ENCODE measurements at places on chromosomes 6 and 20. TPM values are rescaled to one million over a fixed set of nuclear protein-coding genes. Genes with fewer than 3 reads are reported as not detected.
A peak's percentile ranks its signal among the peaks of the same experiment; 100 is the strongest.

DNA sequence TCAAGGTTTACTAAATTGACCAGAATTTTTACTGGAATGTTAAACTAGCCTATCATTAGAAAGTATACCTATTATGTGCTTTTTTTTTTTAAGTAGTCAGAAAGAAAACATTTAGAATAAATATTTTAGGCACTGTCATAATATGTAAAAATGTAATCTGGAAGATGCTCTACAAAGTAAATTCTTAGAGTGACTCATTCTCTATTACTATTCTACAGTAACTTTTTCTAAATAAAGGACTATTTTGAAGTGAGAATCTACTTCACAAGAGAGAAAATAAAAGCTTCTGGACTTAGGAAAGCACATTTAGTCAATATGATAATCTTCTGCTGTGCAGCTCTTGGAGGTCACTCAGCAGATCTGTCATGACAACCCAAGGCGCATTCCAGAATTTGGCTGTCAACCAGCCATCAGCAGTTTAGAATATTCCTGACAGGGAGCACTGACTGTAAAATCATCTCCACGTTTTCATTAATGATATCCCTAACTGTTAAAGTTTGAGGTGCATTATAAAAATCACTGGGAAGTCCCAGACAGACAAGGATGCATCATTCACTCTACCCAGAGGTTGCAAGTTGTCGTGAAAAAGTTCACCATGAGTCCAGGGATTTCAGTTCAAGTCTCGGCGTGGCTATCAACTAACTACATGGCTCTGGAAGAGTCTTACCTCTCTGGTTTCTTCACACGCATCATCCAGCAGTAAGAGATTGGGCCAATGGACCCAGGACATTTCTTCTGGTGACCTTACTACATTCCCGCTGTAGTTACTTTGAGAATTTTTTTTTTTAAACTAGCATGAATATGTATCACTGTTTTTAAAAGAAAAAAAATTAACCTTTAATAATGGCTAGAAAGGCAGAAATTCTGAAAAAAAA lies 374.9 kb downstream of the GJA1 start:
- H3K4me1 ChIP-seq: peaks cover 7% of the 10 kb centered on the region
- no peak for DNase-seq
- no peaks in the 10 kb centered on the region for H3K36me3 ChIP-seq

DNA sequence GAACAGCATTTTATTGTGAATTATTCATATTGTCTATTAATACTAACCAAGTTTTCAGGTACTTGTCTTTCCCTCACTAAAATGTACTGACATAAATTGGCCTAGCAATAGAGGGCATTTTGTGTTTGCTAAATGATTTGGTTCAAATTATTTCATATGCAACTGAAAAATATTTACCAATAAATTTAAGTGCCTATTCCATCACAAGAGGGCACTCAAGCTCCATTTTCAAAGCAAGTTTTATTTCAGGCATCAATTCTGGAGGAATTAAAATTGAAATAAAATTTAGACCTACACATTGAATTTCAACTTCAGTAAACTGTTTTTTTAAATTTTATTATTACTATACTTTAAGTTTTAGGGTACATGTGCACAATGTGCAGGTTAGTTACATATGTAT lies 114.3 kb upstream of the SYNCRIP start:
- peaks cover 6% of the 10 kb centered on the region for H3K27me3 ChIP-seq
- H3K4me3 ChIP-seq: no peak overlapping the region
- DNase-seq: no peak
- H3K36me3 ChIP-seq: no peaks in the 10 kb centered on the region
- H3K4me1 ChIP-seq: no peaks in the 10 kb centered on the region

DNA sequence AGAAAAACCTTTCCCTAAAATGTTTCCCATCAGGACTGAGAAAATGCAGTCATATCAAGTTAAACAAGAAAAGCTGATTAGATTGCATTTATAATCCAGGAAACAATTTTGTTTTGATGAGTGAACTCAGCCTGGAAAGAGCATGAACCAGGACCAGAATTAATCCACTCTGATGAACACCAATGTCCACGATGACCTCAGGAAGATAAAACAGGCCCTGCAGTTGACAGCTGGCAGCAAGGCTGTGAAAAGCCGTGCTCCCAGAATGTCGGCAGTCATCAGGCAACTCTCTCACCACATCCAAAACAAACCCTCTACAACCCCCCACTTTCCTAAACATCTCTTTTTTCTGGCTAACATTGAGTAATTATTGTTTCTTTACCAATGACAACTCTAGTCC lies 74.0 kb upstream of the PROKR2 start:
- no peak overlapping the region for H3K4me3 ChIP-seq
- H3K27ac ChIP-seq: no peak overlapping the region
- peaks cover 35% of the 10 kb centered on the region for H3K27me3 ChIP-seq

DNA sequence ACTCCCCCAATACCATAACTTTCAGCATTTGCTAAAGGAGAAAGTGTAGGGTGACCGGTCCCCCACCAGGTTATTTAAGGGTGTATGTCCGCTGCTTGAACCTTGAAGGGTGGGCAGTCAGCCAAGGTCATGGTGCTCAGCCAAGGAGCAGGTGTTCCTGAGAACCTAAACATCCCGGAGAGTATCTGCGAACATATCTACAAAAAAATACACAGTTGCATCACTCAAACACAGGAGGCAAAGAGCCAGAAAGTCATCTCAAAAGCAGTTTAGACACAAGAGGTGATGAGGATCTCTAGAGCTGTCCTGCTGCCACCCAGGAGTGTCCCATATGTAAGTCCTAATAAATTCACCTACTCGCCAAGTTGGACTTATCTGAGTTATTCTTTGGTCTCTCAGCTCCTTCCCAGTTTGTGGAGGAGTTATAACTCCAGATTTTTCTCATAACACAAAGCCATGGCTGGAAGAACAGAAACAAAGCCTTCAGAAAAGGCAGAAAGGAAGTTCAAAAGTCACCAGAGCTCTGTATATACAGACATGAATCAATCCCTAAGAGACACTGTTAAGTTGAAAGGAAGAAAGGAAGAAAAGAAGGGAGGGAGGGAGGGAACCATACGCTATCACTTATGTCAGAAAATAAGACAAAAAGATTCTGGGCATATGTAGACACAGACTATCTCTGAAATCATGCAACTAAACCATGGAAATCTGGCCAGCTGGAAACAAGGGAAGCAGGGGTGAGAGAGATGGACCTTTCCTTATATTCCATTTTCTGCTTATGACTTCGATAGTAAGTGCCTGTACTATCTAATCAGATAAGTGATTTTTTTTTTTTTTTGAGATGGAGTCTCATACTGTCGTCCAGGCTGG lies 11.3 kb downstream of the MBOAT1 start:
- H3K4me3 ChIP-seq: no peak overlapping the region
- H3K4me1 ChIP-seq: peaks cover 23% of the 10 kb centered on the region
- no peaks in the 10 kb centered on the region for H3K27me3 ChIP-seq
- H3K27ac ChIP-seq: no peak overlapping the region
- no peak for DNase-seq

KIAA0408 gene
- total RNA-seq: 3.1 TPM

KHDC1L gene
- total RNA-seq: not detected

- no peak for DNase-seq
- no peak overlapping the region for H3K4me3 ChIP-seq
- no peak overlapping the region for H3K27ac ChIP-seq
- H3K4me1 ChIP-seq: no peaks in the 10 kb centered on the region
- H3K36me3 ChIP-seq: no peaks in the 10 kb centered on the region
These were observed 132.4 kb downstream of the HS3ST5 start for GRCh38 chr6:114210467-114210866.

GRCh38 chr6:135073756-135074393 lies 19.3 kb upstream of the HBS1L start:
- H3K4me3 ChIP-seq: no peak overlapping the region
- no peaks in the 10 kb centered on the region for H3K36me3 ChIP-seq
- H3K4me1 ChIP-seq: peaks cover 19% of the 10 kb centered on the region
- no peak overlapping the region for H3K27ac ChIP-seq

DEFB128 gene
- total RNA-seq: not detected

MYLIP gene
- 7.3 TPM for total RNA-seq

DNA sequence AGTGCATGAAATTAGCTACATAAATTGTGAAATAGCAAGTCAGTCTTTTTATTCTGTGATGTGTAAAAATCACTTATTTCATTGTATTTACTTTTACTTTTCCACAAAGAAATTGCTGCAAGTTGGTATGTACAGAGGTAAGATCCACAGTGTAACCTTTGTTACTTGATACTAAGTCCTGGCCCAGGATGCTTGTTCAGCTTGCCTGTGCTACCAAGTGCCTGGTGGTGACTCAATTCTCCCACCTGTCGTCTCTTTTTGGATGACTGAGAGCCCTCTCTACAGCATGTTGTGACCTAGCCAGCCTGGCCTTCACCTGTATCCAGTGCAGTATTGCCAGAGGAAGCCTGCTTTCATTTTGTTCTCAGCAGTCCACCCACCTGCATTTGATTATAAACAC lies 54.9 kb downstream of the ANKRD6 start:
- no peak overlapping the region for H3K27ac ChIP-seq
- DNase-seq: no peak
- H3K4me3 ChIP-seq: no peak overlapping the region
- H3K27me3 ChIP-seq: no peaks in the 10 kb centered on the region
- no peaks in the 10 kb centered on the region for H3K4me1 ChIP-seq

- no peak overlapping the region for H3K27ac ChIP-seq
- H3K4me1 ChIP-seq: no peaks in the 10 kb centered on the region
- H3K4me3 ChIP-seq: no peak overlapping the region
- H3K27me3 ChIP-seq: no peaks in the 10 kb centered on the region
These were observed 23.5 kb downstream of the BPIFA2 start for GRCh38 chr20:33191484-33191883.

DNA sequence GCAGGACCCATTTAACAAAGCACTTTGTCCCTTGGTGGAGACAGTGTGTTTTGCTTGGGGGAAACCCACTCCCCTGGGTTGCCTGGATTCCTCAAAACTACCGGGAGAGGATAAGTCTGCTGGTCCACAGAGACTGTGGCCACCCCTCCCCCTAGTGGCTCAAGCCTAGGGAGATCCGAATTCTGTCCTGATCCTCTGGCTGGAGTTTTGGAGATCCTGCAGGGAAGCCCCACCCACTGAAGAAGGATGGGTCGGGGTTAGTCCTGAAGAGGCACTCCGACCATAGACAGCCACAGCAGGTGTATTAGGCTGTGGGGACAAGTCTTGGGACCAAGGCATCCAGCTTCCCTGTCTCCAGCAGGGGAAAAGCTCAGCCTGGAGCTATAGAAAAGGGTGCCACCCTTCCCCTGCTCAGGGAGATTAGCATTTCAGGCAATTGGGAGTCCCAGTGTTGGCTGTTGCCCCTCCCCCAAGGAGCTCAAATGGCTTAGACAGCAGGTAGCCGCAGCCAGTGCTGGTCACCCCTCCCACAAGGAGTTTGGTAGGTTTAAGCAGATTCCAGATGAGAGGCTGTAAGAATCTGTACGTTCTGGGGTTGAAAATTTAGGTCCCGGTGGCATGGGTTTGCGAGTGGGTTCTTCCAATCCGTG lies 750.0 kb downstream of the TBC1D32 start:
- no peak overlapping the region for H3K4me3 ChIP-seq
- no peaks in the 10 kb centered on the region for H3K36me3 ChIP-seq
- H3K27ac ChIP-seq: no peak overlapping the region
- H3K27me3 ChIP-seq: no peaks in the 10 kb centered on the region

DNA sequence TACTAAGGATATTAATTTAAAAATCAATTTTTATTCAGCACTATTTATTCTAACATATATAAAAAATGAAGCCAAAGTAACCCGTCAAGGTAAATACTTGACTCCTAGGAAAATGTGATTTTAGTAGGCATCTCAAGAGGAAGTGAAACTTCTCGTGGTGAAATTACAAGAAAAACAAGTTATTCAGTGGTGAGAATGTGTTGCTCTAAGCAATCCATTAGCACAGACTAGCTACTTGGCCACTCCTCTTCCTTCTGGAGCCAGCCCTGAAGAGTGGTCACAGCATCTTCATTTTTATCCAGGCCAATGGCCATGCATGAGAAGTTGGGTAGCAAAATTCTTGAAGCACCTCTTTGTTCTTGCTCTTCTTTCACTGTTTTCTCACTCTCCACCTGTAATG lies 40.4 kb upstream of the GFRAL start:
- H3K36me3 ChIP-seq: no peaks in the 10 kb centered on the region
- H3K4me1 ChIP-seq: no peaks in the 10 kb centered on the region
- H3K27ac ChIP-seq: no peak overlapping the region

DNA sequence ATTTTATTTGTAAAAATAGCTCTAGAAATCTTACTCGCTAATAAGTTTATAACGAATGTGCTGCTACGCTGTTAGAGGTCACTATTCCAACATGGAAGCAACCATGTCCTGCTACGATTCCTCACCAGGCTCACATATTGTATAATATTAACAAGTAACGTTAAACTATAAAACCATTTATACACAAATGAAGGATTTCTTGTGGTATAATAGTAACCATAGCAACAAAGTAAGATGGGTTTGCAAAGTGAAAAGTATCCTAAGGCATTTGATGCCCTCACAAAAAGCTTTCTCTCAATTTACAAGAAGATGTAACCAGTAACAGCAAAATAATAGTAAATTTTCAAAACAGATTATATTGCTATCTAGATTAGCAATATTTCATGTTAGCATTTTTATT lies 117.2 kb downstream of the PRKN start:
- no peak overlapping the region for H3K4me3 ChIP-seq
- H3K27ac ChIP-seq: no peak overlapping the region
- H3K36me3 ChIP-seq: no peaks in the 10 kb centered on the region
- no peak for DNase-seq
- H3K4me1 ChIP-seq: no peaks in the 10 kb centered on the region

- DNase-seq: peak; percentile 27
- H3K27ac ChIP-seq: no peak overlapping the region
- no peaks in the 10 kb centered on the region for H3K4me1 ChIP-seq
- no peaks in the 10 kb centered on the region for H3K27me3 ChIP-seq
- no peaks in the 10 kb centered on the region for H3K36me3 ChIP-seq
- H3K4me3 ChIP-seq: no peak overlapping the region
These were observed 21.5 kb upstream of the AAR2 start for GRCh38 chr20:36214684-36215256.

PLCB1 gene
- 1.2 TPM for total RNA-seq

- H3K4me1 ChIP-seq: peaks cover 26% of the 10 kb centered on the region
- no peak overlapping the region for H3K27ac ChIP-seq
- DNase-seq: no peak
- no peaks in the 10 kb centered on the region for H3K36me3 ChIP-seq
- no peaks in the 10 kb centered on the region for H3K27me3 ChIP-seq
These were observed 17.8 kb downstream of the SUN5 start for GRCh38 chr20:32986331-32986966.

TMEM14C gene
- 81.1 TPM for total RNA-seq

GRCh38 chr20:19929481-19930145 lies 87.5 kb upstream of the NAA20 start:
- H3K36me3 ChIP-seq: no peaks in the 10 kb centered on the region
- no peaks in the 10 kb centered on the region for H3K4me1 ChIP-seq
- no peak for DNase-seq
- H3K27me3 ChIP-seq: no peaks in the 10 kb centered on the region
- H3K4me3 ChIP-seq: no peak overlapping the region

VARS2 gene
- total RNA-seq: 82.8 TPM

PRL gene
- not detected for total RNA-seq

MDFI gene
- not detected for total RNA-seq

- no peaks in the 10 kb centered on the region for H3K4me1 ChIP-seq
- no peak overlapping the region for H3K4me3 ChIP-seq
- H3K36me3 ChIP-seq: no peaks in the 10 kb centered on the region
These were observed 209.0 kb downstream of the SYNE1 start for GRCh38 chr6:152428126-152428525.

- no peaks in the 10 kb centered on the region for H3K27me3 ChIP-seq
- peaks cover 12% of the 10 kb centered on the region for H3K4me1 ChIP-seq
- H3K27ac ChIP-seq: no peak overlapping the region
- H3K36me3 ChIP-seq: no peaks in the 10 kb centered on the region
- H3K4me3 ChIP-seq: no peak overlapping the region
- no peak for DNase-seq
These were observed 39.6 kb upstream of the MLN start for GRCh38 chr6:33843131-33844121.

- peaks cover 35% of the 10 kb centered on the region for H3K4me1 ChIP-seq
- H3K36me3 ChIP-seq: peaks cover 16% of the 10 kb centered on the region
- peak overlapping the region; percentile 87 for H3K4me3 ChIP-seq
- no peaks in the 10 kb centered on the region for H3K27me3 ChIP-seq
These were observed 1.9 kb upstream of the TPD52L2 start for GRCh38 chr20:63863021-63863797.
